Muscle of arm (tissue), 14 donors: ENCODE measurements at places on chromosomes 11 and 22.

DNA sequence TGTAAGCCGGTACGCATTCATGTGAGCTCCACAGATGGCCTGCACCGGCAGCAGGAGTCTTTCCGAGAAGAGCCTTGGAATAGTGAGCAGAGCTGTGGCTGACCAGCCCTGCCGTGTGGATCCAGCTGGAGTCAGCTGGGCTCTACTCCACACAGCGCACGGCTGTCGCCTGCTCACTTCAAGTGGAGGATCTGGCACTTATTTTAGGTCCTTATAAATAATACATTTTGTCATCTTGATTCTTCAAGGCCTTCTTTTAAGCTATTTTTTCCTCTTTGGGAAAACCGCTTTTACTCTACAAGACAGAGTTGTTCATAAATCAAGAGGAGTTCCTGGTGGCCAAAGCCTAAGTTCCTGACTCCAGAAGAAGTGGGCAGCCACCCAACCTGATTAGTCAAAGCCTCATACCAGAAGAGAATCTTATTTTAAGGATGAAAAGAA lies 93.8 kb downstream of the KCNC1 start:
- DNase-seq, result peak; percentile 74

- DNase-seq, result peak; percentile 57
Measured at GRCh38 chr11:132463295-132464002, 1068.9 kb downstream of the OPCML start.

DNA sequence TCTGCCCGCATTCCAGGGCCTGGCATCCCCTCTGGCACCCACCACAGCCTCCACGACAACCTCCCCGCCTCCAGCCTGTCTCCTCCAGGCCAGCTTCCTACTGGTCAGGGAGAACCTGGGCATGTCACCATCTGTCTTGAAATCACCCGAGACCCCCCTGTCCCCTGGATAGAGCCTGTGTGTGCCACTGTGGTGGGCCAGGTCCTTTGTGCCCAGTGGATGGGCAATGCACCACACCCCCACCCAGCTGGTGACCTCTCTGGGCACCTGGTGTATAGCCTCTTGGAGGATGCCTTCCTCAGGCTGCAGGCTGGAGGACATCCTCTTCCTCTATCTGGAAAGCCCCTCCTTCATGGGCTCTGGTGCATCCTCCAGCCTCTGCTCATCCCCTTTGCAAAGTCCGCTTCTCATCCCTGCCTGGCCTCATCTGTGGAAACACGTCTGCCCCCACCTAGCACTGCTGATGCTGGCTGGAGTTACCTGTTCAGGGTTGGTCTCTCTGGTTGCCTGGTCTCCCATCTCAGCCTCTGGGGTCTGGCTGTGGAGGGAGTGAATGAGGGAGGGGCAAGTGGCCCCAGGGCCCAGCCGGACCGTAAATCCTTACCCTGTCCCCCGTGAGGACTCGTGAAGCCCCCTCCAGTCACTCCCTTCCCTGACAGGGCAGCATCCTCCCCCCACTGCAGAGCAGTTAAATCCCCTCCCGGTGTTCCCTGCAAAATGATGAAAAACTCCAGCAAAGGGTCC lies 589.6 kb downstream of the TBC1D22A start:
- DNase-seq, result no peak

- no peak for DNase-seq
Measured at GRCh38 chr11:31973172-31973571, 117.7 kb upstream of the RCN1 start.

DNA sequence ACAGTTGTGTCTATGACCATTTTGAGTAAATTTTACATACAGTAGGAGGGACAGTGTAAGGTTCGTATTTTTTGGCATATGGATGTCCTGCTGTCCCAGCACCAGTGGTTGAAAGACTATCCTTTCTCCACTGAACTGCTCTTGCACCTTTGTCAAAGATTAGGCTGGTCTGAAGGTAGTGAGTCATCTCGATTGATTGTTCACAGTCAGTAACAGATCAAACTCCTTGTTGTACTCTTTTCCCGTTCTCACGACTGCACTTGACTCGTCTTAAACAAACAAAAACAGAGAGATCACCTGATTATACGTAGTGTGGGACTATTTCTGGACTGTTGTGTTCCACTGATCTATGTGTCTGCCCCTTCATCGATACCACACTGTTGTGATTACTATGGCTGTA lies 77.1 kb downstream of the DGCR2 start:
- no peak for DNase-seq

DNA sequence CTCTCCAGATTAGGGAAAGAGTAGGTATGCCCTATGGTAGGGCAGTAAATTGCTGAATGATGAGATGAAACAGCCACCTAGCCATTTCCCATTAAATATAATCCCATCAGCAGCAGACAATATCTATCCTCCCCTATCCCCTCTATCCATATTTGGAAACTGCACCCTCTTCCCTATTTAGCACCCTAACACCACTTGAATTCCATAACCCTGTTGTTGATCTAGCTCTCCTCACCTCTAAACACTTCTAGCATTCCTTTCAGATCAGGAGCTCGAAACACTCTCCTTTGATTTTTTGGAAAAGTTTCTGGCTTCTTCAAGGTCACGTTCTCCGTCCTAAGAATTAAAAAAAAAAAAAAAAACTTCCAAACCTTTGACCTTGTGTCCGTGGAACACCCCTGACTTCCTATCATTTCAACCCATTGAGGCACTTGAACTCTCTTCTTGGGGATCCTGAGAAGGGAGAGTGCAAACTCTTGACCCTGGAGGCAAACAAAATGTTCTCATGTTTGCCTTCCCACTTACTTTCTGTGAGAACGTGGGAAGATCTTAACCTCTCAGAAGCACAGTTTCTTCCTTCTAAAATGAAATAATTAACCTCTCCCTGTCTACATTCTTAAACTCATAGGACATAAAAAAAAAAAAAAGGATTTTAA lies 19.0 kb downstream of the TRIM5 start:
- DNase-seq, result no peak

DNA sequence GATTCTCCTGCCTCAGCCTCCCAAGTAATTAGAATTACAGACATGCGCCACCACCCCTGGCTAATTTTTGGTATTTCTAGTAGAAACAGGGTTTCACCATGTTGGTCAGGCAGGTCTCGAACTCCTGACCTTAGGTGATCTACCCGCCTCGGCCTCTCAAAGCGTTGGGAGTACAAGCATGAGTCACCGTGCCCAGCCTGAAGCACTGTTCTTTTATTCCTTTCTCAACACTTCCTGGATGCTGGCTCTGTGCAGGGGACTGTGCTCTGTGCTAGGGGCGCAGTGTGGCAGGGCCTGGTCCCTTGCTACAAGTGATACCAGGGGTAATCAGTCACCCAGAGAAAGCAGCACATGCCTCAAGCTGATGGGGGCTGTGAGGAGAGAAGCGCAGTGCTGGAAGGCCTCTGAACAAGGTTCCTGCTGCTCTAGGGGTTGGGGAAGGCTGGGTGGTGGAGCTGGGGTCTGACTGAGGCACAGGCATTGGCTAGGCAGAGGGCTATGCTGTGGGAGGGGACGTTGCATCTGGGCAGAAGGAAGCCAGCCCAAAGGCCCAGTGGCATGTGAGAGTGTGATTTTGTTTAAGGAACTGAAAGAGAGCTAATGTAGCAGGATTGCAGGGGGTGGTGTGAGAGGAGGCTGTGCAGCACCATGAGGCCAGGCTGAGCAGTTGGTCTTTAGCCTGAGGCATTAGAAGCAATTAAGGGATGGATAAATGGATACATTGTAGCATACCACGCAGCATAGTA lies 42.5 kb downstream of the CABIN1 start:
- DNase-seq, result no peak

DNA sequence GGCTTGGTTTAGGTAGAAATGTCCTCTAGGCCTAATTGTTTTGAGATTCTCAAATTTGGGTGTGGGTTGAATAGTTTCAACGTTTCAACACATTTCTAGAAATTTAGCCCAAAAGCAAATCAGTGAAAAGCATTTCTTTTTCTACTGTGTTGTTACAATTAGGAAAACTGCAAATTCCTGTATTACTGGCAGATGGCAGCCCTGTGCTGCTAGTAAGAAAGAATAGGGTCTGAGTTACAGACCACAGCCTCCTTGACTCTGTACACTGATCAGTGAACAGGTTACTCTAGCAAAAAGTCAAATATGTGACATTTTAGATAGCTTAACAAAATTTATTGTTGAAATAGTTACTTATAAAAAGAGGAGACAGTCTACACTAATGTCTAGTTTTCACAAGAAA lies 703.0 kb downstream of the JRKL start:
- DNase-seq, result peak; percentile 15

GRCh38 chr11:12329797-12330196 lies 47.6 kb upstream of the PARVA start:
- DNase-seq, result no peak

GRCh38 chr11:20592741-20593140 lies 6.7 kb upstream of the SLC6A5 start:
- no peak for DNase-seq

- peak; percentile 74 for DNase-seq
Measured at GRCh38 chr11:8917157-8917825, 6.3 kb downstream of the AKIP1 start.

DNA sequence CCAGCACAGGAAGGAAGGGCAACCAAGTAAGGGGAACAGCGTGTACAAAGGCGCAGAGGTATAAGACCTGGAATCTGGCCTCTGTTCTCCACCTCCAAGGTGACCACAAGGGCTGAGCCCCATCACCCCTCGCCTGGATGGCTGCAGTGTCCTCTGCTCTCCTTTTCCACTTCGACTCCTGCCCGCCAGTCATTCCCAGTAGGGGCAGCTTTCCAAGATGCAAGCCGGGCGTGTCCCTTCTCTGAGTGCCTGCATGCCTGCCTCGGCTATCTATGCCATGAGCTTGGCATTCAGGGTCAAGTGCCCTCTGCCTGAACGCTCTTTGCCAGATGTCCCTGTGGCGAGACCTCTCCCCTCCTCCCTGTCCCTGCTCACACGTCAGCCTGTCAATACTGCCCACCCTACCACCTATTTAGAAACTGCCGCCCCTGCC lies 17.0 kb downstream of the FADS3 start:
- no peak for DNase-seq

- no peak for DNase-seq
Measured at GRCh38 chr11:14972581-14973495, 687 bp upstream of the CALCA start.

GRCh38 chr11:60953781-60954180 lies 1.8 kb upstream of the SLC15A3 start:
- no peak for DNase-seq

DNA sequence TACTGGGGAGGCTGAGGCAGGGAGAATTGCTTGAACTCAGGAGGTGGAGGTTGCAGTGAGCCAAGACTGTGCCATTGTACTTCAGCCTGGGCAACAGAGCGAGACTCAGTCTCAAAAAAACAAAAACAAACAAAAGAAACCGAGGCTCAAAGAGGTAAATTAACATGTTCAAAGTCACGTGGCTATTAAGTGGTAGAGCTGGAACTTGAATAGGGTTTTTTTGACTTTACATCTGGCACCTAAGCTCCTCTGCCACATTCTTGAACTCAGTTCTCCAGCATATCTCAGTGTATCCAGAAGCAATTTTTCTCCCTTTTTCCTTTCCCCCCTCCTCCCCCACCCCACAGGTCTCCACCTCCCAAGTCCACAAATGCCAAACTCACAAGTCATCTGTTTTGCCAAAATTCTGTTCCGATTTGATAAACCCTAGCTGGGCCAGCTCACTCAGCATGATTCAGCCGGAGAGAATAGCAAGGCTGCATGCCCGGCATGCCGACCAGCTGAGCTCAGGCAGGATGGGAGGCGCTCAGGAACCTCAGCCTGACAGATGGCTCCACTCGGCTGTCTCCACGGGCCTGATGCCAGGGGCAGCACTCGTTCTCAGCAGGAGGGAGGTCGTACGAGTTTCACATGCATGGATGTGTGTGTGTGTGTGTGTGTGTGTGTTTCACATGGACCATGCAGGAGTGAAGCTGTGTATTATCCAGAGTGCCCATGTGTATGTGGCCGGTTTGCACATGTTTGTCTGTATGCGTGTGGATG lies 63.2 kb upstream of the RRAS2 start:
- DNase-seq, result peak; percentile 85

DNA sequence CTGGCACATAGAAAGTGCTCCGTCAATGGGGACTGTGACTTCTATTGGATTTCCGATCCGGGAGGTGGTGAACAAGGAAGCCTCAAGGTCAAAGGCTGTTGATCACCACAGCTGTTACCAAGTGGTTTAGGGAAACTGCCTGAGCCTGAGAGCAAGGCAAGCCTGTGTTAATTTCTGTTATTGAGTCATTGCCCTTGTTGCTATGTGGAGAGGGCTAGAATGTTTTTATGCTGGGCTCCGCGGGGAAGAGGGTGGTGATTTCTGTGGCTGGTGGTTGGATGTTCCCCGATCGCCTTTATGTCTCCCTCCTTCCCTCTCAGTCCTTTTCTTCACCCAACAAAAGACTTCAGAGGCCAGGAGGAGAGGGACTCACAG lies 108.5 kb upstream of the ALX4 start:
- DNase-seq, result no peak

DNA sequence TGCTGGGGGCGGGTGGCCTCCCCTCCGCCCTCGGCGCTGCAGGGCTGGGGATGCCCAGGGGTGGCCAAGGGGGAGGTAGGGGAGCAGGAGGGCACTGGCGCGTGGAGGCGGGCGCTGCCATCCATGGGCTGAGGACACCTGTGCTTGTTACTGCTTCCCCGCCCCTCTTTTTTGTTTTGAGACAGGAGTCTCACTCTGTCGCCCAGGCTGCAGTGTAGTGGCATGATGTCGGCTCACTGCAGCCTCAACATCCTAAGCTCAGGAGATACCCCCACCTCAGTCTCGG lies 683 bp upstream of the FADS3 start:
- no peak for DNase-seq

- DNase-seq, result no peak
Measured at GRCh38 chr22:29302681-29303465, 3.6 kb upstream of the GAS2L1 start.

- DNase-seq, result no peak
Measured at GRCh38 chr11:110032259-110032658, 60.9 kb upstream of the ZC3H12C start.

GRCh38 chr11:117794135-117794534 lies 2.9 kb downstream of the DSCAML1 start:
- DNase-seq, result no peak

DNA sequence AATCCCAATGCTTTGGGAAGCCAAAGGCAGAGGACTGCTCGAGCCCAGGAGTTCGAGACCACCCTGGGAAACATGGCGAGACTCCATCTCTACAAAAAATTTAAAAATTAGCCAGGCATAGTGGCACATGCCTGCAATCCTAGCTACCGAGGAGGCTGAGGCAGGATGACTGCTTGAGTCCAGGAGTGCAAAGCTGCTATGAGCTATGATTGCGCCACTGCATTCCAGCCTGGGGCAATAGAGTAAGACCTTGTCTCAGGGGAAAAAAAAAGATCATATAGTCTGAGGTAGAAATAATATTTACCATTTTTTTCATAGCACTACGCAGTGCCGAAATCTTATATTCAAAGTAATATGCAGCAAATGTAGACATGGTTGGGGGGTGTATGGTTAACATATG lies 47.8 kb downstream of the MRTFA start:
- DNase-seq, result no peak

- peak; percentile 11 for DNase-seq
Measured at GRCh38 chr11:12995188-12995587, 13.9 kb upstream of the RASSF10 start.

GRCh38 chr22:45077286-45077685 lies 67.5 kb upstream of the PHF21B start:
- no peak for DNase-seq
